ENCODE measurements at places on chromosomes 2 and 18. TPM values are rescaled to one million over a fixed set of nuclear protein-coding genes. Genes with fewer than 3 reads are reported as not detected.

SPATA3 gene
- not detected for polyA plus RNA-seq

CD207 gene
- polyA plus RNA-seq, result not detected

RAX gene
- not detected for polyA plus RNA-seq

MC4R gene
- polyA plus RNA-seq, result not detected

KCNS3 gene
- polyA plus RNA-seq, result 1.5 TPM

EMILIN2 gene
- polyA plus RNA-seq, result 18.9 TPM

POTEC gene
- 0.06 TPM for polyA plus RNA-seq

RAB17 gene
- polyA plus RNA-seq, result 1.1 TPM

AFTPH gene
- polyA plus RNA-seq, result 15.9 TPM

SCN9A gene
- polyA plus RNA-seq, result 1.6 TPM

SERPINB11 gene
- not detected for polyA plus RNA-seq

CYP27A1 gene
- polyA plus RNA-seq, result 4.8 TPM

PCARE gene
- polyA plus RNA-seq, result 0.11 TPM

POTEJ gene
- polyA plus RNA-seq, result not detected

PREPL gene
- polyA plus RNA-seq, result 16.8 TPM

CXCR1 gene
- polyA plus RNA-seq, result 7.9 TPM

ABCB11 gene
- polyA plus RNA-seq, result 0.59 TPM

CDKL4 gene
- not detected for polyA plus RNA-seq

IFIH1 gene
- 4.6 TPM for polyA plus RNA-seq

All from adipose tissue (tissue), 3 donors.